H7 (cell line): ENCODE measurements at places on chromosomes 4 and X.

DNA sequence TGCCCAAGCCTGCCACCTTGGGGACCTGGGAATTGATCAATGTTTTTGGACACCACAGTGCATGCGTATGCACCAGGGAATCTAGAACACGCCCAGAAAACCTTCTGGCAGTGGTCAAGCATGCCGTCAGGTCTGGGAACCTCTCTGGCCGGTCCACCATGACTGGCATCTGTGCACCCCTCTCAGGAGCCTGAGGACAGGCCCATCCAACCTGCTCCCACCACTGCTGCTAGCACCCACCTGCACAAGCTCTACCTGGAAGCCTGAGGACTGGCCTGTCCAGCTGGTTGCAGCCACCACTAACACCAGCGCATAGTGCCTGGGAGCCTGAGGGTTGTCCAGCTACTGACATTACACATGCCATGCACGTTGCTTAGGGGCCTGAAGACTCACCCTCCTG lies 162.1 kb upstream of the GALNTL6 start:
- DNase-seq, result no peak

- DNase-seq, result no peak
Observed at GRCh38 chrX:132365490-132365889, 123.3 kb downstream of the MBNL3 start.

GRCh38 chrX:69361311-69361845 lies 142.7 kb upstream of the NALF2 start:
- DNase-seq, result no peak

DNA sequence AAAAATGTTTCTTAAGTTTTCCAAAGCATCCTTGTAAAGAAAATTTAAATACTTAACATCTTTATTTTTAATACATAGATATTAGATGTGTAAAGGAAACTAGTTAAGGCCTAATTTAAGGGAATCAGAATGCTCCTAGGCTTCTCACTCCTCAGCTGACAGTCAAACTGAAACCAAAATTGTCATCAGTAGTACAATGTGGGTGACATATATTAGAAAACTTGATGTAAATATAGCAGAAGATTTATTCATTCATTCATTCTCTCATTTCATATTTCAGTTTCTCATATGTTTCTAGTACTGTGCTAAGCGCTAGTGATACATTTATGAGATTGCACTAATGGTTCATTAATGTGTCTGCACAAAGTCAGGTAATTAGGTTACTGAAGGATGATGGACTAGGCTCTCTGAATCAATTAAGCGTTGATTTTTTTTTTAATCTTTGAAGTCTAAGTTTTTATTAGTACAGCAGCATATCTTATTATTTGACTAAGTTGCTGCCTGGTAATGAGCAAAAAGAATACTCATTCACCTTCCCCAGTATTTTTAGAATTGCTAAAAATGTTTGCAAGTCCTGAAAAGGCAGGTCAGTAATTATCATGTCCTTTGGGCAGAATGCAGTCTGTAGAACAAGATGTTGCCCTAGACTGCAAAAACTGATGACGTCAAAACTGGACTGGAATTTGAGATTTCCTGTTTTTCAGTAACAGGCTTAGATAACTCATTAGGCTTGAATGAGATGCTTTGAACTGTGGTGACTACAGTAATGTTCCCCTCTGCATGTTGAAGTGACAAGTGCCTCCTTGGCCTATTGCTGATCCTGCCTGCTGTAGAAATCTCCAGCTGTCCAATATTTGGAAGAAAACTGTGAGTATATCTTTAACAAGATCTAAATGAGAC lies 128.7 kb downstream of the ARHGAP24 start:
- DNase-seq, result no peak

- DNase-seq, result no peak
Observed at GRCh38 chr4:7334521-7335275, 100.0 kb downstream of the PSAPL1 start.

DNA sequence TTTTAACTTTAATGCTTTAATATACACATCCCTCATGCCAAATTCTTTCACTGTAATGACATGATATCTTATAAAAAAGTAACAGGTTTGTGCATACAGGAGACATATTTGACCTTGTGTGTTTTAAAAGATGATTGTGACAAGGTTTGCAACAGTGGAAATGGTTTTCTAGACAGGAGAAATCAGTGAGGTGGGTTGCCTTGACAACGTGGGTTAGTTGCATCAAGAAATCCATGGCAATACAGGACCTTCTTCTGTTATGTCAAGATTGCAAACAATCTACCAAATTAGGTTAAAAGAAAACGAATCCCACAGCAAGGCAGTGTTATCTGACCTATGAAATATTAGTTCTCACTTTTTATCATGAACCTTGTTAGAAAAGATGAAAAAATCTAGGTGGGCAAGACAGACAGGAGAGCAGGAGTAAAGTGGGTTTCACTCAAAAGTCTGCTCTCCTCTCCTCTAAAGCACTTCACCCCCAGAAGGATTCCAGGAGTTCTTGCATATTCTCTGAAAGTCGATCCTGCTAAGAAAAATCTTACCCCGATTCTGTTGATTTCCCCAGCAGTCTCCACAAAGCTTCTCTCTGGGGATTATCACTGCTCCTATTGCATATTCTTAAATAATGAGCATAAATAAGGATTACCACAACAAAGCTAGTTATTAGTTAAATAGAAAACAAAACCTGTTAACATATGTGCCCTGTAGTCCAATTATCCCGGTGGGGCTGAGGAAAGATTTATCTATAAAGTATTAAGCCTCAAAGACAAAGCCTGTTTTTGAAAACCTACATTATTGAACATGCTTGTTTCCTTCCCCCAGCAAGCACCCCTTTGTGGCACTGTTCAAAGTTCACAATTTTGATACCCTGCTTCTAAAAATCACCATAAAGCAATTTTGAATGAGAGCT lies 71.0 kb downstream of the TMA16 start:
- no peak for DNase-seq

DNA sequence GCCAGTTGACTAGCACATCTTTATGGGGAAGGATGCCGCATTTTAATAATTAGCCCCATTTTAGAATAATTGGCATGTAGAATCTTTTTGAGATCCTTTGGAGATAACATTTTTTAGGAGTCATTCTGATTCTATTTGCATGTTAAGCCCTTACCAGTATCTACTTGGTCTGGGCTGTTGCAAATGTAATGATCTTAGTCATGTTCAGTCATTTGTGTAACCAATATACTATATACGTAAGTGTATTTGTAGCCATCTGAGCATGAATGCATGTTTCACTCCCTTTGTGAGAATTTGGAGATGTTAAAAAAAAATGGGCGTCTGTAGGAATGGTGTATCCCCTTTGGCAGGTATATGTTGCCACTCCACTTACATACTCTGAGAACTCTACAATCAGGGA lies 119.1 kb downstream of the TEX13A start:
- DNase-seq, result no peak

GRCh38 chr4:177596035-177596434 lies 153.8 kb upstream of the AGA start:
- DNase-seq, result no peak

GRCh38 chr4:170198747-170199146 lies 109.0 kb upstream of the AADAT start:
- peak; percentile 2 for DNase-seq

DNA sequence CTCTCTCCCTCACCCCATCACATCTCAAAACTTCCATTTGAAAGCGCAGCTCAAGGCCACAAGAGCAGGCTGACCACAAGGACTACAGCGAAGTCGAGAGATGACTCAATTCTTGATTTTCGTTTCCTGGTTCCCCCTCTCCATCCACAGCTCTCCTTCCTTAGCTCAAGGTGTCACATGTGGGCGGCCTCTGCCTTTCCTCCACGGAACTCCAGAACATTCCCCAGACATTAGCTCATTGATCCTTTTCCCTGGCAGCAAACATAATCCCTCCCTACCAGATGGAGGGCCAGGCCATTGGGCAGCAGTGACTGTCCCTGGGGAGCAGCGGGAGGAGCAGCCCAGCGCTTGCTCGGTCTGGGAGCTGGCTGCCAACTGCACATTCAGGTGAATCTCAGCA lies 56.3 kb downstream of the CCDC149 start:
- peak; percentile 30 for DNase-seq

- no peak for DNase-seq
Observed at GRCh38 chrX:51316271-51316670, 16.4 kb upstream of the NUDT10 start.

DNA sequence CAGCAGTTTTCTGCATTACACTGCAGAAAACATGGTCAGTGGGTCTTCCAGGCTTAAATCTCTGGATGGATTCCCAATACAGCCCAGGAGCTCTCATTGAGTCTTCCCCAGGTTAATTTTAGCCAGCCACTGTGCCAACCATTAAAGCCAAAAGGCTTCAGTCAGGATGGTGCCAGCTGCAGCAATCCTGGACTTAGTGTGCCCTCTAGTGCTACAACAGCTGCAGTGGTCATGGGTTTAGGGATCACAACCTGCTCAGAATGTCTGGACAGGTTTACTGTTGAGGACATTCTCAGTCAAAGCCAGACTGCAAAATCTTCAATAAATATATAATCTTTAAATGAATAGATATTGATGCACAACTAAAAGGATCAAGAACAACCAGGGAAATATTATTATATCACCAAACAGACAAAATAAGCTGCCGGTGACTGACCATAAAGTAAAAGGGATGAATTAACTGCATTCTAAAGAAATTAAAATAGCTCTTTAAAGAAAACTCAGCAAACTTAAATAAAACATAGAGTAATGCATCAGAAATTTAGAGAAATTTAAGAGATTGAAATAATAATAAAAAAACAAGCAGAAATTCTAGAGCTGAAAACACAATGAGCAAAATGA lies 639.9 kb downstream of the SPOCK3 start:
- peak; percentile 45 for DNase-seq
